ENCODE measurements at places on chromosomes 7 and 10.
A peak's percentile ranks its signal among the peaks of the same experiment; 100 is the strongest.

DNA sequence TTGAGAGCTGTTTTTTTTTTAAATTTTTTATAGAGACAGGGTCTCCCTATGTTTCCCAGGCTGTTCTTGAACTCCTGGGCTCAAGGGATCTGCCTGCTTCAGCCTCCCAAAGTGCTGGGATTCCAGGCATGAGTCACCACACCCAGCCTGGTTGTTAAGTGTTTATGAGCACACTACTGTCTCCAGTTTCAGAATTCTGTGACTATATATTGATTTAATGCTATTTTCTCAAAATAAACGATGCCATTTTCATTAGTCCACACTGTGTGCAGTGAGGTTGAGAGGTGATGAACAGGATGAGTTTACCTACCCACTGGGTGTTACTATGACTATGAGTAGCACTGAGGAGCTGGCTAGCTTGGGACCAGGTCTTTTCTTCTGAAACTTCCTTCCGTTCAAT is 110.9 kb upstream of the FAM180A start:
- no peak for DNase-seq

DNA sequence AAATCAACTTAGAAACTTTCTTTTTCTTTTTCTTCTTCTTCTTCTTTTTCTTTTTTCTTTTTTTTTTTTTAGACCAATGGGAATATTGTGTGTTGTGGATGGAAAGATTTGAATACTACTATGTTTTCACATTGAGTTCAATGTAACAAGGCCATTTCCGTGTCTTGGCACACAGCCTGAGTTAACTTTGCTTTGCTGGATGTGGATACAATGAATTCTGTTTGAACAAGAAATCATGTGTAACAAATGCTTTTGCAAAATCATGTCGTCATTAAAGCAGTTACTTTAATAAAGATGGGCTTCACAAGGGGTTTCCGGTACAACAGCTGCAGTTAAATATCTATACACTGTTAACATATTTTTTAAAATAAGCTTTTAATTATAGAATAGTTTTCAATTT is 13.5 kb upstream of the ENTPD1 start:
- peak; percentile 52 for DNase-seq

GRCh38 chr7:135208102-135208793 is 3.1 kb downstream of the WDR91 start:
- no peak for DNase-seq

GRCh38 chr7:28016297-28016696 is 164.3 kb downstream of the JAZF1 start:
- no peak for DNase-seq

DNA sequence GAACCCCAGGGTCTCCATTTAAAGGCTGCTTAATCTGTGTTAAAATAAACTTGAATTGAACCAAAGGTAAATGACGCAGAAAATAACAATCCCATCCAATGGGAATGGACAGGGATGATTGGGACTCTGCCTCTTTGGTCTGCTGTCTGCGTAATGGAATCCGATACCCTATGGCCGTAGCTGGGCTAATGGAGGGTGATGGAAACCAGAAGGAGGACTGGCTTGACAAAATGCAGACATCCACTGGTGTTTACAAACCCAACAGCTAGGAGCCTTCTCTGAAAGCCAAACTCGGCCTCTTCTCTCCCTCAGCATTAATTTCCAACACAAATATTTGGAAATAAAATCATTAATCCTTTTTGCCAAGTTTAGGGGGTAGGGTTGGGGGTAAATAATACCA is 162.2 kb upstream of the CHST15 start:
- no peak for DNase-seq

DNA sequence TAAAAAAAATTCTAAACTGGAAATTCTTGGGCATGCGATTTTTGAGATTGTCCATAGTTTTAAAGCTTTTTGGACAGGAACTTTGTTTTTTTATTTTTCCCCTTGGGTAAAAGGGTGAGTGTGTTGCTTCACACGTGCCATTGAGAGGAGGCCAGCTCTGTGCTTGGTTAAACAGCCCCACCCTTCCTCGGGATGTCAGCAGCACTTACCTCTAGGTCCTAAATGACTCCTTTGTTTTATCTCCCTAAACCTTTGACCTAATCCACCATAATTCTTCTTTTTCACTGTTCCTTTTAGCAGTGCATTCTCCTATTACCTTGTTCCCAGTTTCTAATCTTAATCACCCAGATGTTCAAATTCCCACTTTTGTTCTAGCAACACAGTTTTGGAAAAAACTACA is 83.5 kb downstream of the SEMA3D start:
- no peak for DNase-seq

DNA sequence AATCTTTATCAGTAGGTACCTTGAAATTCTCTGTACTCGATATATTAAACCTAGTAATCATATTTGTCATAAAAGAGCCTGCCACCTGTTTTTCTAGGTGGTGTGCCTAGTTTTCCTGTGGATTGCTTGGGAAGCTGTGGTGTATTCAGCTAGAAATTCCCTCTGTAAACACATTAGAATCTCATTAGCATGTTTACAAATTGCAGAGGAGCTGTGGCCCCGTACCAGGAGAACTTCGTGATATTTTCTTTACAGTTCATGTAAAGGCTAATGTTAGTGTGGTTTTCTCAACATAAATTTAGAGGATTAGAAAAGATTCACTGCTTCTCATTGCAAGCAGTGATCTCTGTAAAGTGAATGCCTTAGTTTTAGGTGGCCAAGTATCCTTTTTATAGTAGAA is 144.7 kb downstream of the CCSER2 start:
- DNase-seq, result no peak

- no peak for DNase-seq
Observed at GRCh38 chr10:117257721-117258120, 16.8 kb downstream of the SLC18A2 start.

DNA sequence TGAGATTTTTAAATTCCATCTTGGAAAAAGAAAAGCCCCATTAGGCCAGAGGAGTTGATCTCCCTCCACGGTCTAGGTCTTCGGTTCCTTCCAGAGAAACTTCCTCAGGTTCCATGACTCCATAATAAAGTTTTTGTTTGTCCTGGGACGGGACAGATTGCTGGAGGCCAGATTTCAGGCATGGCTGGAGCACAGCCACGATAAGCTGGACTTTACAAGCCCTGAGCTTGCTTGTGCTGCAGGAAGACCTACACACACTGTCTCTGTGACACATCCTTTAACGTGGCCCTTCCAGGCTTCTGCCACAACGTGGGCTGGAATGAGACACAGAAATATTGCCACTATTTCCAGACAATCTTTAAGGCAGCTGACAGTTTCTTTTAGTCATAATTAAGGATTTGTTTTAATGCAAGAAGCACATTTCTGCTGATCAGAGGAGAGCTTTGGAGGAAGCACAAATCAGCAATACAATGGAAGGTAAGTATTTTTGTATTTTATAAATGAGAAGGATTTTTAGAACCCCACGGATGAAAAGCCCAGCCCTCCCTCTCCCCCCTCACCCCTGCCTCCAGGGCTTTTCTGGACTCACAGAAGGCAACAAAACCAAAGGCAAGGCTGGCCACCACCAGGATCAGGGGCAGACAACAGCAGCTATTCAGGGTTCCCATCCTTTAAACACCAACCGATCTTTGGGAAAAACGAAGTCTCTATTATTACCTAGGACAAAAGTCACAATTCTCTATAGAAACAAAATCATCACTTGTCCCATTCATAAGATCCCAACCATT is 6.5 kb downstream of the CTBP2 start:
- DNase-seq, result no peak

GRCh38 chr7:26987338-26987737 is 108.5 kb downstream of the HOXA1 start:
- no peak for DNase-seq

DNA sequence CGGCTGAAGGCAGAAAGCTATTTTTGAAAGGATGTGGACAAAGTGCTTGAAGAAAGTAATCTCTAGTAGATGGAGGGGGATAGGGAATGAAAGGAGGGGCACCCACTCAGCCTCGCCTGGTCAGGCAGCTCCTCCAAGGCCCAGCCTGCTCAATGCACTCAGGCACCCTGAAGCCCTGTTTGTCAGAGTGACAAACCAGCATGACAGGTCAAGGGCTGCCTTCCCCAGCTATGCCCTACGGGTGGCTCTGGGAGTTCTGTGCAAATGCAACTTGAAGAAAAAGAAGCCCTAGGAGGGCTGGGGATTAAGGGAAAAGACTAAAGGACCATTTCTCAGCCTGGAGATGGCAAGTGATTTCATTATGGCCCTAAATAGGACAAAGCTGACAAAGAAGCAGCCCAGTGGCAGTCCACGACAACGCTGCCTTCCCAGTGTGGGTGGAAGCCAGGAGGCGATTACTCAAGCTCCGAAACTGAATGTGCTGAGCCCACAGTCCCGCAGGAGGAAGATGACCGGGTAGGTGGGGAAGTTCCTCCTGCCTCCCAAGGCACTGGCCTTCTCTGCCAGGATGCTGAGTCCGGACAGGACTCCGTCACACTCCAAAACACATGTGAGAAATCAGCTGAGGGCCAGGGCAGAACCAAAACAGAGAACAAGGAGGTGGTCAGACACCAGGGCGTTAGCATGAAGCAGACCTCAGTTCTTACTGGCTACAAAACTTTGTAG is 16.3 kb downstream of the LIPA start:
- peak; percentile 46 for DNase-seq

DNA sequence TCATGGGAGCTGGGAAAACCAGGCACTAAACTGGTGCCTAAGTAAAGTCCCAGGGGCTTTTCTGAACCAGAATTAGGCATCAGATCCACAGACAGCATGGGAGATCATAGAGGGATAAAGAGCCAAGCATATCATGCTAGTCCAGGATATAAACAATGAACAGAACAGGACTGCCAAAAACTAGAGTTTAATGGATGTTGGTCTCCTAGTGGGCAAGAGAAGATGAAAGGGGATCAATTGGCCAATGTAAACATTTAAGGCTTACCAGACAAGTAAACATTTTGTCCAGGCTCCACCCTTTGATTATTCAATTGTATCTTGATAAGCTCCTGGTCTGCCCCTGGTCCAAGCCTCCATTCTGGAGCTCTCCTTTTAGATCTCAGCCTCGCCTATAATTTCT is 18.9 kb downstream of the MACC1 start:
- DNase-seq, result no peak

DNA sequence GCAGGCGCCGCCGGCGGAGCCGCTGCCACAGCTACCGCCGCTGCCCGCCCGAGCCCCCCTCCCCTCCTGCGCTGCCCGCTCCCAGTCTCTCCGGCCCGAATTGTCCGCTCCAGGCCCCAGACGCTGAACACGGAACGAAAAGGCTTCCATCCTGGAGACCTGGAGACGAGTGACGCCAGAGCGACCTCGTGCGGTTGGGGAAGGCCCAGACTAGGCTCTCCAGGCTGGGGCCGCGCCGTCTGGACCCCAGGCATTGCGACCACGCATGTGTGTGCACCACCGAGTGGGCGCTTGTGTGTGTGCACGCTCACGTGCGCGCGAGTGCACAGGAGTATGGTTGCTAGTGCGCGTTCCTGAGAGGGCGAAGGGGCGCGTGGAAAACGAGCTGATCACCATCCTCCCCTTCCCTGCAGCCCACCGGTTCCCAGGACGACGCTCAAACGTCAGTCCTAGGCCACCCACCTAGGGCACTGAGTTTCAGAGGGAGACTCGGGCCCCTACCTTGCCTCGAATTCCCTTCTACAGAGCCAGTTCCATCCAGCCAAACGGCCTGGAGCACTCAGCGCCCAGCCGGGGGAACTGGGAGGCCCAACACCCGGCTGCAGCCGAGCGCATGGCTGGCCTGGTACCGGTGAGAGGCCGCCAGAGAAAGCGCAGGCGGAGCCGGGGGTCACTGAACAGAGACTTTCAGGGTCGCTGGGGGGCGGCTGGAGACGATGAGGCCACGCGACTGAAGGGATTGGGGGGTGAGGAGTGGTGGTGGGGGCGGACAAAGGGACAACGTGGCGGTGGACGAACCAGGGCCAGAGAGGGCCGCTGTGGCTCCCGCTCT is 11.6 kb downstream of the LBX1 start:
- DNase-seq, result peak; percentile 36

DNA sequence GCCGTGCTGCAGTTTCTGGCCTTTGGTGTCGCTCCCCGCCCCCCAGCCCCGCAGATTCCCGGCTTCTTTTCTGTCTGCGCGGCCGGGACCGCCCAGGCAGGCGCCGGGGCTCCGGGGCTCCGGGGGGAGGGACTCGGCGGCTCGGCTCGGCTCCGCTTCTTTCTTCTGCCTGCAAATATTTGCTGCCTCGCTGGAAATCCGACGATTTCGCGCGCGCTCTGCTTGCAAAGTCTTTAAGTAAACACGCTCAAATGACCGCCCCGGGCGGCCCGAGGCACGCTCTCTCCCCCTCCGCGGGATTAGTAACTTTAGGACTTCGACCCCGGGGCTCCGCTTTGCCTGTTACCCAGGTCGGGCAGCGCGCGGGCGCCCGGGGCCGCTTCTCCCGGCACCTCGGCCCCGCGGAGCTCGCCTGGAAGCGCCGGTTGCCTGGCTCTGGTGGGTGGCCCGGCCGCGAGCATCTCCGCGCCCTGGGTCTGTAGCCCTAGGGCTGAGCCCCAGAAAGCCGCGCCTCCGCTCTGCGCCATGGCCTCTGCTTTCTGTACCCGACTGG is 3.9 kb upstream of the GATA3 start:
- DNase-seq, result no peak

DNA sequence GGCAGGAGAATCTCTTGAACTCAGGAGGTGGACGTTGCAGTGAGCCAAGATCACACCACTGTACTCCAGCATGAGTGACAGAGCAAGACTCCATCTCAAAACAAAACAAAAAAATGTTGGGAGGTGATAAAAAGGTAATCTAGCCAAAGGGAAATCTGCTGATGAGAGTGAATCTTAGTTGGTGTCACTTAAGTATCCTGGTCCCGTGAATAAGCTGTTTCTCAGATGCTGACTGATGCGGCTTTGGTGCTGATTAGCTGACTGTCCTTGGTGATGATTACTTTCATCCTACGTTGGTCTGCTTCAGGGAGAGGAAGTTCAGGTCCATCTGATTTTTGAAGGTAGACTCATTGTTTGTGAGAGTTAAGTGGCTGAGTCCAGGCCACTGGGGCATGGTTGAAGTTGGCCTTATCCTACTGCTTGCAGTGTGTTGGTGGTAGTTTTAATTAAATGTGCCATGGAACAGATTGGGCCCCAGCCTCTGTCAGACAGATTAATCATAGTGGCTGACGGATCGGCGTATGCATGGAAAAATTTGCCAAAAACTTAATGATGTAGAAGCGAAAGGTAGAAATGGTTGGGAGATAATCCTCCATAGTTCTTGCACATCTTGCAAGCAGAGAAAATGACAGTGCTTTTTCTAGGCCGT is 17.4 kb upstream of the TMEM236 start:
- DNase-seq, result no peak
